Nephron progenitor cell (in vitro differentiated cells): ENCODE measurements at places on chromosomes 7 and 10.
A peak's percentile ranks its signal among the peaks of the same experiment; 100 is the strongest.

DNA sequence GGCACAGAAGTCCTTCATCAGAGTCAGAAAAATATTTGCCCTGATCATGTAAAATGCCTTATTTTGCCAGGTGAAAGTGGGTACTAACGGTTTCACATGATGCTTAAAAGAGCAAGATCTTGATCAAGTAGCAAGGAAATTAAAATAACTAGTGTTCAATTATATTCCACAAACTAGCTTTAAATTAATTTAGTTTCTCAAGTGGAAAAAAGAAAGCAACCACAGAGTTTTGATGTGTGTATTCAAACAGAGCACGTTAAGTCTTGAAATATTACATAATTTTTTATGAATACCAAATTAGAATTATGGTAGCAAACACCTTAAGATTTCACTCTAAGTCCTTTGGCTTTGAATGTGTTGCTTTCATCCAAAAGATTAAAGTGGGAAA is 47.3 kb downstream of the PIP4K2A start:
- DNase-seq: no peak

DNA sequence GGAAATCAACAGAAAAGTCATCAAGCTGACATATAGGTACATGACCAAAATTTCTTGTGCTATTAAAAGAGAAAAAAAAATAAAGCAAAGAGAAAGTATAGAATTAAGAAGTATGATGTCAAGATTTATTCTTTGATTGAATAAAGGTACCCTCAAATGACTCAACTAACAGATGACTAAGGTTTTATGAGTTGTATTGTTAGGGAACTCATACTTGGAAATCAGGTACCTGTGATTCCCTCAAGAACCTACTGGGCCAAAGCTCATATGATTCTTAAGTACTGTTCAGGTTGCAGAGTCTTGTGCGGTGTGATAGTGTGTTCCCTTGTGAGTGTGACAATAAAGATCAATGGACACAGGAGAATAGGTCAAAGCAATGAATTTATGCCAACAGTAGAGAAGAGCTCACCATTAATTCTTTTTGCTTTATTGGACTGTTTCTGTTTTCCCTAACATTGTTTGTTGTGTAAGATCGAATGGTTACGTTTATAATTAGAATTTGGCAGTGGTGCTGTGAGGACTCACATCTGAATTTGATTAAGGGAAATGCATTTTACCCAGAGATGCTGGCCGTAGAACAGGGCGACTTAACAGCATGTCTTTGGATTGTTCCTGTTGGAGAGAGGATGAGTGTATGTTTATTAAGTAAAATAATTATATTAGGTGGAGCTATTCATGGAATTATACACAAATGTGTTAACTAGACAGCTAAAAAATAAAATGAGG is 293.2 kb upstream of the SEMA3D start:
- no peak for DNase-seq

DNA sequence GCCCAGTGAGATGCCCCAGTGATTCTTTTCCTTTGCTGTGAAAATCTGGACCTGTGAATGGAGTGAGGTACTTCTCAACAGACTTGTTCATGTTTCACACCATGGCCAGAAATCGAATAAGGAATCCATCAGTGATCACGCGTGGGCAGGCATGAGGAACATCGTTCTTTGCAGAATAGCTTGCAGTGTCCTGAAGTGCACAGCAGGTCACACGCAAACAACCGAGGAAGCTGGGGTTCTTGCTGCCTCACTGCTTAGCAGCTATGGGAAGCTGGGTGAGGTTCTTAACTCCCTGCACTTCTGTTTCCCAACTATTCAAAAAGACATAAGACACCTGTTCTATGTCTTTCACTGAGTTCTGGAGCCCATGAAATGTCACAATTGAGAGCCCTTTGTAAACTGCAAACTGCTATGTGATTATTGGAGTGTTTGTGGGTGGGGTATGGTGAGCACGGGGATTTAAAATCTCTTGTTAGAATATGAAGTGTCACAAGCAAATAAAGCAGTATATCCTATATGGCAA is 253.4 kb downstream of the KIAA1217 start:
- DNase-seq: no peak

DNA sequence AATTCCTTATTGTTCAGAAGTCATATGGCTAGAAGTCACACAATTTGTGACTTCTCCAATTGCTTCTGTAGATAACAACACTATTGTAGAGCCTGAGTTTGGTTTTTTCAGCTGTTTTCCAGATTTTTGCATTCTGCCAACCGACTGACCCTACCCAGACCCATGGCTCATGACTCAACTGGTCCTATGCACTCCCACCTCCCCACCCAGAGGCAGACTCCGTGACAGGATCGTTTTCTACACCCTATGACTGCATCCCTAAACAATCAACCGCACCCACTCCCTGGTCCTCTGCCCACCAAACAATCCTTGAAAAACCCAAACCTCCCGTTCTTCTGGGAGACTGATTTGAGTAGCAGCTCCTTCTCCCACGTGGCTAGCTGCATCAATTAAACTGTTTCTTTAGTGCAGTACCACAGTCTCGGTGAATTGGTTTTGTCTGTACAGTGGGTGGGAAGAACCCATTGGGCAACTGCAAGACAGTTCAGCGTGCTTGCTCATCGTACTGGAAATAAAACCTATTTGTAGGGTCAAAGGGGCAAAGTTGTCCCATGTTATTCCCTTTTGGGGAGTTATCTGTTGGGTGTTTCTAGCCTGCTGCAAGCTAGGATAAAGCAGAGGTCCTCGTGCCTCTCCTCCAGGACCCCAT is 150.3 kb upstream of the FAM20C start:
- DNase-seq: no peak

GRCh38 chr7:128831178-128831993 is 1.2 kb downstream of the FLNC start:
- peak; percentile 67 for DNase-seq

DNA sequence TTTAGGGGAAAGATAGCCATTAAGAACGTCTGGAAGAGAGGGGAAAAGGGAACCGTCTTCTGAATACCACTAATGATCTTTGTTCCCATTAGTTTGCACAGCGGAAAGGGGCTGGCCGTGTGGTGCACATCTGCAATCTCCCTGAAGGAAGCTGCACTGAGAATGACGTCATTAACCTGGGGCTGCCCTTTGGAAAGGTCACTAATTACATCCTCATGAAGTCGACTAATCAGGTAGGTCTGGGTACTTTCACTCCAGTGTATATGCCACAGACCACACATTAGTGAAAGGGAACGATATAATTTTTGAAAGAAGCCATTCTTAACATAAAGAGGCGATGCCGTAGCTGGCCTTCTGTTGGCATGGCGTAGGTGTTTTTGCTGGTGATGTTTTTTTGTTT is 74.3 kb upstream of the PDCD4 start:
- no peak for DNase-seq

DNA sequence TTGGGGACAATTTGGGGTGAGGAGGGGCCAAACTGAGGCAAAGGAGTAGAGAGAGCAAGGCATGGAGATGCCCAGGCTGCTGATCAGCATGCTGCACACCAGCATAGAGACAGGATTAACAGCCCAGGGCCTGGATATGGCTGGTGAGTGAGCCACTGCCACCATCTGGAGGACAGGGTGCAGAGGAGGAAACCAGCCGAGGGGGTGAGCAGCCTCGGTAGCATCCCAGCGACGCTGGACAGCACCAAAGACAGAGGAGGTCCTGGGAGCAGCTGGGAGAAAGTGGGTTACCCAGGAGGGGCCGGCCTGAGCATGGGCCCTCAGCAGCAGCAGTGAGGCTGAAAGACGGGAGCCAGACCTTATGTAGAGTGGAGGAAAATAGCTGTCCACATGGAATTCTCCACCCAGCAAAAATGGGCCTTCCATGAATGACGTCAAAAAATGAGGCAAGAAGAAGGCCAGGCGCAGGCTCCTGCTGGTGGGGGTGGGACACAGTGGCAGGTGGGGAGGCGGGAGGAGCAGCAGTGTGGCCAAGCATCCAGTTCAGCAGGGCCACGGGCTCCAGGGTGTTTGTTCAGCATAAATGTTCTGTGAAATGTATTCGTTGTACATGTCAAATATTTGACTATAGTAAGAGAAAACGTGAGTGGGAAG is 16.7 kb downstream of the RET start:
- peak; percentile 34 for DNase-seq

GRCh38 chr7:95047291-95047690 is 139.9 kb downstream of the PPP1R9A start:
- no peak for DNase-seq

- no peak for DNase-seq
Observed at GRCh38 chr10:126468876-126469643, 80.8 kb upstream of the ADAM12 start.

- DNase-seq: no peak
Observed at GRCh38 chr7:50363327-50364060, 59.0 kb downstream of the IKZF1 start.

DNA sequence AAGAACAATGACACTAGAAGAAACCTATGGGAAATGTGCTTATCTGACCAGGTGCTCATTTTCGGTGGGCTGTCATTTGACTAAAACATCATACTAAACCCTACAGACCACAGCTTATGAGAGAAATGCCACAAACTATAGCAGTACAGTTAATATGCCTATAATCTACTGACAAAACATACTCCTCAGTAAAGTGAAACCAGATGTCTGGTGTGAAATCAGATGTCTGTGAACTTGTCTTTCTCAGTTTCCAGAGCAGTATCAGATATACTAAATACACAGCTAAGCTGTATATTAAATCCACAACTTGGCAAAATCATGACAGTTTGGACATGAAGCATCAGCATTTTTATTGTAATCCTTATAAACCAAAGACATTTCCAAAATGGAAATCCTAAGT is 3.3 kb downstream of the IMMP2L start:
- no peak for DNase-seq

GRCh38 chr7:66256281-66256680 is 51.1 kb downstream of the TPST1 start:
- DNase-seq: no peak

DNA sequence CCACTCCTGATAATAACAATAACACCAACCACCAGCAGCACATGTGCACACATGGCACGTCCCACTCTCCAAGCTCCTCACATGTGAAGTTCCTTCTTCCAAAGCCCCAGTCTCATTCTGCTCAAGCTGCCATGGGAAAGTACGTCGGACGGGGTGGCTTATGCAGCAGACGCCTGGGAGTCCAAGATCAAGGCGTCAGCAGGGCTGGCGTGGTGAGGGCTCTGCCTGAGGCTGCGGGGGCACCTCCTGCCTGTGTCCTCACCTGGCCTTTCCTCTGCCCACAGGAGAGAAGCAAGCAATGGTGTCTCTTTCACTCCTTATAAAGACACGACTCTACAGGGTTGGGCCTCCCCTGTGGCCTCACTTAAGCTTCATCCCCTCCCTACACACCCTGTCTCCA is 68.8 kb upstream of the INSIG1 start:
- no peak for DNase-seq

GRCh38 chr10:29714096-29714874 is 79.5 kb upstream of the SVIL start:
- no peak for DNase-seq

DNA sequence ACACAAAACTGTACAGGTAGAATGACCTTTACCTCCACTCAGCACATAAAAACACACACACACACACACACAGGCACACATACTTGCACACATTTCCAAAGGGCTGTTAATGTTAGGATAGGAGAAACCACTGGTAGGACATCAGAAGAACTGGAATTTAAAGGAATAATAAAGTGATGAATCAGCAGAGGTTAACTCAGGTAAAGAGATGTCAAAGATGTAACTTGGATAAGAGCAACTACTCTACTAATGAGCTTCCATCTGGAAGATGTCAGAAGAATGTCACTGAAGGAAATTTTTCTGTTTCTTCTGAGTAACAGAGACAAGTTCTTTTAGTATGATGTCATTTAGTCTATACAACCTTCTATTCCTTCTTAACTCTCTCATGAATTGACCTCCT is 26.4 kb upstream of the GPR37 start:
- DNase-seq: no peak

DNA sequence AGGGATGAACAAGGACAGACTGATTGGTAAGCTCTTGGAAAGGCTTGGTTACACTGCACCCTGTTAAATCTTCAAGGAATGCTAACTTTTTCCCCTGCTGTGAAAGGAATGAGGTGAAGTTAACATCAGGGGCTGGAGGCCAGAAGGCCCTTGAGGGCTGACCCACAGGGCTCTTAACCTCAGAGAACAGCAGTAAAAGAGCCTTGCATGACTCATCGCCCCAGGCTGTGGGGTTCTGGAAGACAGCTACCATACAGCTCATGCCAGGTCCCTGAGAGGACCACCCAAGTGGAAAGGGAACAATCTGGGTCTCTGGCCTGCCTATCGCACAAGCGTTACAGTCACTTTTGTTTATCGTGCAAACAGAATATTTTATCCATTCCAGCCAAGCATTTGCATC is 54.4 kb downstream of the CYP2C9 start:
- no peak for DNase-seq

DNA sequence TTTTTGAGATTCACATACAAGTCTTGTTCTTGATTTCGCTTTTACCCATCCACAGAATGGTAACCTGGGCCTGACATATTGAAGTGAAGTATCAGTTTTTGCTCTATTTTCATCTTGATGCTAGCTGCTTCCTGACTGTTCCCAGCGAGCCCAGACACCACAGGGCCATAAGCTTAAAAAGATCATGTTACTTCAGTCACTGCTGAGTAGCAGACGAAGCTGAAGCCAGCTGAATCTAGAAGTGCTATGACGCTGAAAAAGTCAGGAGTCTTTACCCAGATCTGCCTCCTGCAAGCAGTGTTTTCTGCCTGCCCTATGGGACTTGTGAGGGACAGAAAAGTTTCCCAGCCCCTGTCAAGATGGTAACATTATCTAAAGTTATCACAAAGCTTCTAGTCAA is 2.7 kb upstream of the PRXL2A start:
- no peak for DNase-seq

DNA sequence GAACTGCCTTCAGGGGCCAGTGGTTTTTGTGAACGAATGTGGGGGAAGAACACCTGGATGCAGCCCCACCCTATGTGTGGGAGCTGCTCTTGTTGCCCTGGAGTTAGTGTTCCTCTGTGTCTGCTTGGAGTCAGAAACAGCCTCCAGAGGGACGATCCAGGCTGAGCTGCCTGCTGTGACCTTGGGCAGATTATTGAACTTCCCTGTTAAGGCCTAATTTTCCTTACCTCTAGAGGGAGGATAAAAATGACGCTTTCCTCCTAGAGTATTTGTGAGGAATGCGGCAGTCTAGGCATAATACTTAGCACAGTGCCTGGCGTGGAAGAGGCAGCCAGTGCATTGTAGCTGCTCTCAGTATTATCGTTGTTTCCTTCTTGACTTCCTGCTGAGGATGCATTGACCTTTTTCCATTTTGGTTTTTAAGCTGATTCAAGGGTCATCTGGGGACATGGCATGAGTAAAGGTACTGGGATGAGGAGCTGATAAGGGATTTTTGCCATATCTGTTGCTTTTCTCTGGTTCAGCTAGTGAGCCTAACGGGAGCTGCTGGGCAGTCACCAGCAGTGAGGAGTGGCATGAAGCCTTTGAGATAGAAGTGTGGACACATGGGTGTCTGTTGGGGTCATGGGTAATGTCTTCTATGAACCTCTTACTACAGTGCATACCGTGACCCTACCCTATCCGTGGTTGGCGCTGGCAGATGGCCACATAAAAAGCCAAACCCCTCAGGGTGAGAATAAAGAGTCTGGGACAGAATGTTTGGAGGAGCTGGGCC is 6.4 kb downstream of the ZFYVE27 start:
- DNase-seq: no peak

GRCh38 chr7:74010407-74010806 is 17.6 kb upstream of the ELN start:
- DNase-seq: no peak

GRCh38 chr10:133159611-133159949 is 439 bp upstream of the KNDC1 start:
- DNase-seq: no peak
